HS-27A (cell line): ENCODE measurements at places on chromosomes 3 and 15.

- no peak for DNase-seq
Observed at GRCh38 chr15:99928429-99928981, 195.3 kb upstream of the LYSMD4 start.

GRCh38 chr15:51448622-51449399, 107.4 kb downstream of the GLDN start:
- no peak for DNase-seq

DNA sequence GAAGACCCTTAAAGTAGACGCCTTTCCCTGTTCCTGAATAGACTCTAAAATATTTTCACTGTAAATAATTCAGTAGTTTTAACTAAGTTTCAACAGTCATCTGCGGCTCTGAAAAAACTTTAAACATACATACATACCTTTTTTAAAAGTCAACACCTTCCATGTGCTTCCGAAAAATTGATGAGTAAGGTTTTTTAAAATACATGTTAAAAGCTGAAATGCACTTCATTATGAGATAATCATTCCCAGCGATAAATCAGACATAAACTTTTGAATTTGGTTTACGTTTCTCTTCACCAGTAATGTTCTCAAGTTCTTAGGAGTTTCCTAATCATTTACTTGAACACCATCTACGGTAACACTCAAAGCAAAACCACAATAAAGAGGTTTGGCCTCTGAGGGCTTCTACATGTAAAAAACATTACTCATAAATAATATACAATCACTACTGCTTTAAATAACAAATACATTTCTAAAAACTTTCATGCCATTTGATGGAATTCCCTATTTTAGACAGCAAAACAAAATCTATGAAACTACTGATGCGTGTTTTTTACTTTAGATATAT, 403.5 kb downstream of the SHQ1 start:
- DNase-seq, result no peak

- no peak for DNase-seq
Observed at GRCh38 chr3:42355612-42356011, 54.8 kb downstream of the LYZL4 start.

- DNase-seq, result no peak
Observed at GRCh38 chr15:73246898-73247297, 121.9 kb downstream of the HCN4 start.

DNA sequence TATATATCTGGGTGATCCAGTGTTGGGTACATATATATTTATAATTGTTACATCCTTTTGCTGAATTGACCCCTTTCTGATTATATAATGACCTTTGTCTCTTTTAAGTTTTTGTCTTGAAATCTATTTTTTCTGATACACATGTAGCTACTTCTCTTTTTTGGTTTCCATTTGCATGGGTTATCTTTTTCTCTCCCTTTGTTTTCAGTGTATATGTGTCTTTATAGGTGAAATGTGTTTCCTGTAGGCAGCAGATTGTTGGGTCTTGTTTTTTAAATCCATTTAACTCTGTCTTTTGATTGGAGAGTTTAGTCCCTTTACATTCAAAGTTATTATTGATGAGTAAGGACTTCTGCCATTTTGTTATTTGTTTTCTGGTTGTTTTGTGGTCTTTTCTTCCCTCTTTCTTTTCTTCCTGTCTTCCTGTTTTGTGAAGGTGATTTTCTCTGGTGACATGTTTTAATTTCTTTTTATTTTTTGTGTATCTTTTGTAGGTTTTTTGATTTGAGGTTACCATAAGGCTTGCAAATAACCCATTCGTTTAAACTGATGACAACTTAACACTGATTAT, 56.8 kb downstream of the STARD9 start:
- no peak for DNase-seq

- DNase-seq, result no peak
Observed at GRCh38 chr3:189297932-189298331, 126.2 kb downstream of the TPRG1 start.
